ENCODE measurements at places on chromosomes 13 and 19.

- DNase-seq = no peak
Observed at GRCh38 chr13:95361686-95362085, 60.4 kb upstream of the ABCC4 start.

GRCh38 chr13:25783601-25784024, 268.2 kb downstream of the SHISA2 start:
- DNase-seq = no peak

GRCh38 chr13:36062249-36062648, 68.9 kb downstream of the DCLK1 start:
- DNase-seq = no peak

GRCh38 chr13:79919091-79919490, 421.8 kb downstream of the SPRY2 start:
- DNase-seq = no peak

GRCh38 chr13:61857198-61857597, 441.5 kb upstream of the PCDH20 start:
- no peak for DNase-seq

DNA sequence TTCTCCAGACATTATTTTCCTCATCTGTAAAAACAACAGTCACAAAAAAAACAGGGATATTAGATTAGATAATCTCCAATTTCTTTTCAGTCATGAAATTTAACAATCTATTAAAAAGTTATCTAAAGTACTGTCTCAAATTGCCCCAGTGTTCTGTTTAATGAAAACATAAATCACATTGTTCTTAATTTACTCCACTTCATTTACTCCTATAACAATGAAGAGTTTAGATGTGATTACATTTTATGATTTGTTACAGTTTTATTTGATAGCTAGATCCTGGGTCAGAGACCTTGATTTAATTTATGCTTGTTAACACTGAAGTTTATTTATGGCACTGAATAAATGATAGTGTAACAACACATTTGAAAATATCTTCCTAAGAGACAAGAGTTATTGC, 230.2 kb upstream of the TRPC4 start:
- no peak for DNase-seq

DNA sequence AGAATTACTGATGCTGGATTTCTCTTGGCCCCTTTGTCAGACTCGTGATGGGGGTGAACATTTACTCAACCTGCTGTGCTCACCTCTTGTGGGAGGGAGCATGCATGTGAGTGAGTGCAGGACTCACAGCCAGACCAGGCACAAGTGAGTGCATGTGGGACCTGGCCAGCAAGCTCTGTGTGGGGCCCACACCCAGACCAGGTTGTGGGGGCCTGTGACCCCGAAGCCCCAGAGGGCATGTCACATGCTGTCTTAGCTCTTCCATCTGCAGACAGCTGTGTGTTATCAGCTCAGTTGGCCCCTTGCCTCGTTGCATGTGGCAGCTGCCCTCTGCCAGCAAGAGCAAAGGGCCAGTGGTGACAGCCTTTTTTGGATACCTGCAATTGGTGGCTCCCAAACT, 614.4 kb downstream of the GPC5 start:
- no peak for DNase-seq

- DNase-seq = no peak
Observed at GRCh38 chr19:17419154-17419620, 660 bp upstream of the MVB12A start.

DNA sequence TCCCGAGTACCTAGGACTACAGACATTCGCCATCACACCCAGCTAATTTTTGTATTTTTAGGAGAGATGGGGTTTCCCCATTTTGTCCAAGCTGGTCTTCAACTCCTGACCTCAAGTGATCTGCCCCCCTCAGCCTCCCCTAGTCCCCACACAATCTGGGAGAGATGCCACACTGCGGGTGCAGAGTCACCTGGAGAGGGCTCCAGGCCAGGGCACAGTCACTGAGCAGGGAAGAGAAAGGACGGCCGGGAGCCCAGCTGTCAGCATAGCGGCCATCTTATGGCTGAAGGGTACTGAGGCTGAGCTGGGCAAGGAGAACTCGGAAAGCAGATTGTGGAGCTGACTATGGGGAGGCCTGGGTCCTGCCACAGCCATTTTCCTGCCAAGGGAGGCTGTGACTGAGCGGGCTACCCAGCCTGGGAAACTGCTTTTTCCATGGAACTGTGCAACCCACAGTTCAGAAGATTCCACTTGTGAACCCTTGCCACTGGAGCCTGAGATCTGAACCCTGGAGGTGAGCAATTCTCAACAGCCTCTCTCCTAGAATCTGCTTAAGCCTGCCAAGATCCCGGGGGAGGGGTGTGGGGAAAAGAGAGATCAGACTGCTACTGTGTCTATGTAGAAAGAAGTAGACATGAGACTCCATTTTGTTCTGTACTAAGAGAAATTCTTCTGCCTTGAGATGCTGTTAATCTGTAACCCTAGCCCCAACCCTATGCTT, 109.2 kb downstream of the ZNF486 start:
- DNase-seq = no peak

DNA sequence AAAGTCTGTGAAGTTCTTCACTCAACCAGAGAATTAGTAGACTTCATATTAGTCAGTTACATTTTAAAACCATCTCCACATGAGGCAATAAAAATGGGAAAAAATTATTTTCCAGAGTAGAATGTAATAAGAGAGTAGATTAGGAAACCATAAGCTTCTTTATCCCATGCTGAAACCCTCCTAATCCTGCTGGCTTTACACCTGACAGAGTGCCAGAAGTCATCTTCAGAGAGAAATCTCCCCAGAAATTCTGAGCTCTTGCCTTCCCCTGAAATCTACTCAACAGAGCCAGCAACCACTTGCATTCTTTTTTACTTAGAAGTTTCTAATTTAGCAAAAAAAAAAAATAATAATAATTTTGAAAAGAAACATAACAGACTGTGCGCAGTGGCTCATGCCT, 279.9 kb downstream of the NHLRC3 start:
- no peak for DNase-seq

DNA sequence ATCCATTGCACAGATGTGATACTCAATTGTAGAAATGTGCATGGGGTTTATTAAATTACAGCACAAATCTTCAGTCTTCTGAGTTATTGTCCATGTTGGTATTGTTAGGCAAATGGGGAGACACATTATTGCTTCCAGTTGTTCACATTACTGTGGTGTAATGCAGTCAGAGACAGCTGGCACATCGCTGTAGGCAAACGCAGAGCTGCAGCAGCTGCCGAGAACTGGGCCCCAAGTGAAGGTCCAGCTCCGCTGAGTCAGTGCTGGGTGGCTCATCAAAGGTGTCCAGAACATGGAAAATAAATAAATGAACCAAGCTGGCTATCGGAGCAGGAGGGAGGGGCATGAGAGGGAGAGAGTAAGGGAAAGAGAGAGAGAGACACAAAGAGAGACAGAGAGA, 299.1 kb upstream of the OBI1 start:
- DNase-seq = no peak

GRCh38 chr13:55937180-55937579, 1203.5 kb upstream of the PRR20A start:
- no peak for DNase-seq

DNA sequence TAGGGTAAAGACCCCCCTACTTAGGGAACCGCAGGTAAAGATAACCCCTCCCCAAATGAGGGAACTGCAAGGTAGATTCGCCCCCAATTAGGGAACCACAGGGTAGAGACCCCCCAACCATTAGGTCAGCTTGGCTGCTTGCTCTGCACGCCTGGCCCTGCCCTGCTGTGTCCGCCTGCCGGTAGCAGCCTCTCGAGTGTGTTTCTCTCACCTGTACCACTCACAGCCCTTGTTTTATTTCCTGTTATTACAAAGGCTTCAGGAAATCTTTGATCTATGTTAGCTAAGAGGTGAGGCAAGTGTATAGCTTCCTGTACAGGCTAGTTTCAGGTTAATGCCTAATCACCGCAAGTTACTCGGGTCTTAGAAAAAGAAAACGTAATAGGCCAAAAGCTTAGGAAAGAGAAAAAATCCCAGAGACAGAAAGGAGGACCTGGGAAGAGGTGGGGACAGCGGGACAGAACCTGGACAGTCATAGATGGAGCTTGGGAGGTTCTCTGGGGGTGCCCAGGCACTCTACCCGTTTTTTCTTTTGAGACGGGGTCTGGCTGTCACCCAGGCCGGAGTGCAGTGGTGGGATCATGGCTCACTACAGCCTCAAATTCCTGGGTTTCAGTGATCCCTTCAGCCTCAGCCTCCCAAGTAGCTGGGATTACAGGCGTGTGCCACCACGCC, 23.1 kb upstream of the EIF3G start:
- DNase-seq = no peak

DNA sequence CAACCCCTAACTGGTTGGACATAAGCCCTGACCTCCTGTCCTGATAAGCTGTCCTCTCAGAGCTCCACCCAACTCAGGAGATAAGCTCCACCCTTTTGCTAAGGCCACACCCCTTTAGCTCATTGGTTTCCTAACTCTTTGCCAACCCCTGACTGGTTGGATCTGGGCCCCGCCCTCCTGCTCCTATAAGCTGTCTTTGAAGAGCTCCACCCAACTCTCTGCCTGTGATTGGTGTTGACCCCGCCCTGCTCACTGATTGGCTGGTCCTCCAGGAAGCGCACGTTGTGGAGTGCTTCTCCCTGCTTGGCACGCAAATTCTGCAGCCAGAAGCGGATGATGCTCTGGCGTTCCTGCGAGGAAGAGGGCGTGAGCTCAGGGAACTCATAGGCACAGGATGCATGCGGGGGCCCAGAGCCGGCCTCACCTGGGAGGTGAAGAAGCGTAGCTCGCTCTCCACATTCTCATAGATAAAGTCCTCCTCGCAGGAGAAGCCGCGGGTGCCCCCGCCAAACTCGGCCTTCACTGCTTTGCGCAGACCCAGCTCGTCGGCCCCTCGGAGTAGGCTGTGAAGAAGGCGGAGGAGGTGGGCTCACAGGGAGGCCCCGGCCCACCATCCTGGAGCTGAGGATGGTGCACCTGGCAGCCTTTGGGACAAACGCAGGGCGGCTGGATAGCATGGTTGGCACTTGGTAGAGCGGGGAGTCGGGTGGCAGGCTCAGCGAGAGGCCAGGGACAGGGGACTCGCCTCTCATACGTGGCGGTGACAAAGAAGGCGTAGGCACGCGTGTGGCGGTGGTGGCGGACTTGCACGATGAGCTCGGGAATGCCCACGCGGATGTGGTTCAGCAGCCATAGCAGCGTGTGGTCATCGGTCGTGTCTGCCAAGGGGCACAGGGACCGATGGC, 1.7 kb downstream of the ANO8 start:
- DNase-seq = peak; percentile 48

- DNase-seq = peak; percentile 51
Observed at GRCh38 chr13:78241278-78241919, 322.8 kb upstream of the EDNRB start.

- DNase-seq = no peak
Observed at GRCh38 chr13:36872621-36873020, 47.4 kb downstream of the SMAD9 start.

DNA sequence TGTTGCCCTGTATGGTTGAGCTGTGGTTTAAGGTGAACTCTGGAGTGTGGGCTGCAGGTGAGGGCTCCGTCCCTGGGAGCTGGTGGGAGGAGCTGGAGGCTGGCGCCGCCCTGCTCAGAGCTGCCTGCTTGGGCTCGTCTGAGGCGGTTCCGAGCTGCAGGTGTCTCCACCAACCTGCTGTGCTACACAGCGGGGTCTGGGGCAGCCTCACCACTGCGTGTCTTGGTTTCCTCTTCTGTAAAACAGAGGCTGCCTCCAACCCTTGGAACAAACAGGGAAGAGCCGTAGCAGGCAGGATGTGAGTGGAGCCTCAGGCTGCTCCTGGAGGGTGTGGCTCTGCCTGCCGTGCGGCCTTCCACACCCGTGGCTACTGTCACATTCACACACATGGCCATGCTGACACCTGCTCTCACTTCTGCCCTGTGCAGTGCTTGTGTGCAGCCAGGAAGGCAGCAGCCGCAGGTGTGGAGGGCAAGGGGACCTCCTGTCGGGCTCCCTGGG, 21.4 kb downstream of the NAXD start:
- DNase-seq = no peak

DNA sequence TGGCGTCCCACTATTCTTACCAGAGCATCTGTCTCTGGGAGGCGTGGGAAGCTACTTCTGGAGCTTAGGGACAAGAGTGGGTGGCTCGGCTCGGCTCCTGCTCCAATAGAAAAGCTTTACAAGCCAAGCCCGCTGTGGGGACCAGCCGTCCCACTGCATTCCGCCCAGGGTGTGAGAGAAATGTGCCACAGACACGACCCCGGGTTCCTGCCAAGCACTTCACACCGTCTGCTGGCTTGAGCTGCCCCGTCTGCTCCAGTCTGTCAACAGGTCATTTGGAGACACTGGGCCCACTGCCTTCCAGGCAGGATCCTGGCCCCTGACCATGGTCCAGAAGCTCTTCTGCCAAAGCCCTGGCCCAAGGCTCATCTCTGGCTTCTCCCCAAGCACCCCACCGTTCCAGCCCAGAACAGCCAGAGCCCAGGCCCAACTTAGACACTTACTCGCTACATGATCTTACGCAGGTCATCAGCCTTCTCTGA, 6.5 kb upstream of the FKRP start:
- DNase-seq = no peak

DNA sequence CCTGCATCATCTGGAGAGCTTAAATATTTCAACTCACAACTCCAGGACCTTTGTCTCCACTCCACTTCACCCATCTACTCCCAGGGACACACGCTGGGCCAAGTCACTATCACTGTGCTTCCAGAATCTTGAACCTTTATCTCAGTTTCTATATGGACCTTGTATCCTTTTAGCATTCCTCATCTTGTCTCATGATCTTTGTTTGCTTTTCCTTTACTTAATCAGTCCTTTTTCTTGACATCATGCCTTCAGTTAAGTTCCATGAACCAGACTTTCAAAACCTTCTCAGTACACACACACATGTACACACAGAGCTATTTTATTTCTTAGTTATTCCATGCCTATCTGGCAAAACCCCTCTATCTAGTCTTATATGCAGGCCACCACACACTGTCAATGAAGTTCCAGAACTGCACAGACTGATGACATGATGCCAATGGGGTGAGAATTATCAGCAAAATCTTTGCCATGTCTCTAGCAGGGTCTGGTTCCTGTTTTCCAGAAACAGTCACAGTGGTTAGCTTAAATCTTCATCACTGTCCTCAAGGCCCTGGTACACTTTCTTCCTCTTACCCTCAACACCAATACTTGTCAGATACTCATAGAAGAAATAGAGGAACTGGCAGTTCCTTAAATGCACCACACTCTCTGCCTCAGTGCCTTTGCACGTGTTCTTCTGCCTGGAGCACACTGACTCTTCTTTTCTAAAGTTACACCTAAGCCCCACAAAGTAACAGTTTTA, 77.6 kb upstream of the STARD13 start:
- DNase-seq = no peak

DNA sequence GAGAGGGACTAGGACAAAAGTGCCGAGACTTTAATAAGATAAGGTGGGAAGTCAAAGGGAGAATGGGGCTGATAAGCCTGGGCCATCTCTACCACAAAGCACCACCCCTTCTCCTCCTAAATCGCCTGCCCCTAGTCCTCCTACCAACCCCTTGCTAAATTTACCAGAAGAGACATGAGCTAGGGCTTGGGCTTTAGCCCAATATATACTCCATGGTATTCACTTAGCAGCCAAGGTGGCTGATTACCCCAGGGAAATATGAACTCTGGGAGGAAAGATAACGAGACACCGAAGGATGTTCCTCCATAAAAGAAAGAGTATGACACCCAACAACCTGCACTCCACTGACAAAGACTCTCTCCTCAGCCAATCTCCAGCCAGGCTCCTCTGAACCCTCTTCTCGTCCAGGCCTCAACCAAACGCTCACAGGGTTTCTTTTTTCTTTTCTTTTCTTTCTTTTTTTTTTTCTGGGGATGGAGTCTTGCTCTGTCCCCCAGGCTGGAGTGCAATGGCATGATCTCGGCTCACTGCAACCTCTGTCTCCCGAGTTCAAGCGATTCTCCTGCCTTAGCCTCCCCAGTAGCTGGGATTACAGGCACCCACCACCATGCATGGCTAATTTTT, 610.2 kb downstream of the UQCRFS1 start:
- no peak for DNase-seq
